ENCODE measurements at places on chromosomes 1 and 21.
A peak's percentile ranks its signal among the peaks of the same experiment; 100 is the strongest.

DNA sequence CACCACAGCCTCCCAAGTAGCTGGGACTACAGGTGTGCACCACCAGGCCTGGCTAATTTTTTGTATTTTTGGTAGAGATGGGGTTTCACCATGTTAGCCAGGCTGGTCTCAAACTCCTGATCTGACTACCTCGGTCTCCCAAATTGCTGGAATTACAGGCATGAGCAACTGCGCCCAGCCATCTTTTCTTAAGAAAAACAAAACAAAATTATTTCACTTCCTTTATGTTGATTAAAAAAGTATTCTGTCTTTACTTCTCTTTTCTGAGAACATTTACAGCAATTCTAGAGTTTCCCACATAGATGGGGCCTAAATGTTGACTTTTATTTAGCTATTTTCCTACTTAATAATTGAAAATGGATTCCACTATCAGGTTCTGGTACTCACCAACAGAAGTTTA is 17.3 kb upstream of the TMEM183A start:
- no peak for DNase-seq

GRCh38 chr1:84347932-84348555 is 46.5 kb downstream of the SAMD13 start:
- no peak for DNase-seq

- no peak for DNase-seq
Observed at GRCh38 chr21:26809745-26810144, 35.5 kb downstream of the ADAMTS1 start.

DNA sequence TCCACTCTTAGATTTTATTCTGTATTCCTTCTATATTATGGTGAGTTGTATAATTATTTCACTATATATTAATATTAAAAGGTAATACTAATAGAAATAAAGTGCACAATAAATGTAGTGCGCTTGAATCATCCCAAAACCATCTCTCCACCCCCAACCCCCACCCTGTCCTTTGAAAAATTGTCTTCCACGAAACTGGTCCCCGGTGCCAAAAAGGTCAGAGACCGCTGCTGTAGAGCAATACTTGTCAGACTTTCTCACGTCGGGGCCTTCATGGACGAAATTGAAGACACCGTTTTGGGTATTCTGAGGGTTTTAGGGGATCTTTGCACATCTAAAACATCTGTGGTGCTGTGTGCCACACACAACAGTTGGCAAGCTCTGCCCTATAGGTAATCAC is 19.6 kb downstream of the DYRK1A start:
- DNase-seq, result no peak

- no peak for DNase-seq
Observed at GRCh38 chr1:215497528-215497927, 69.6 kb upstream of the KCTD3 start.

GRCh38 chr1:53011175-53011574 is 50.8 kb upstream of the PODN start:
- no peak for DNase-seq

- peak; percentile 90 for DNase-seq
Observed at GRCh38 chr21:46634966-46635323, 529 bp upstream of the PRMT2 start.

DNA sequence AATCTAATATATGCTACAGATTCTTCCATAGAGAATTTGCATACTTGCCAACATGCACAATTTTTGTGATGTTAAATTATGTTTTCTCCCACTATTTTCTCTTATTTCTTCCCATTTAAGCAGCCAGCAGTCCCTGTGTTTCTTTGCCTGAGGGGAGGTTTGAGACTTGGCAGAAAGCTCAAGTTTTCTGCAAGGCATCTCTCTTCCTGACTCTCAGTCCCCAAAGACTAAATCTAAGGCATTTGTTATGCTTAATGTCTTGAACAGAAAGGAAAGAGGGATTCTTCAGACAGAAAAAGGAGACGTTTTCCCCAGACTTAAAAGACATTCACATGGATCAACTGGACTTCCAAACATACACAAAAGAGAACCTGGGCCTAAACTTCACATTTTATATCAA is 354.4 kb downstream of the RYR2 start:
- DNase-seq, result no peak

- DNase-seq, result peak; percentile 65
Observed at GRCh38 chr1:12615865-12616708, 1.9 kb downstream of the DHRS3 start.

GRCh38 chr1:71093938-71094337 is 13.1 kb upstream of the ZRANB2 start:
- peak; percentile 29 for DNase-seq
